CD4-positive, alpha-beta T cell treated with Interleukin-15 for 4 hours (primary cell): ENCODE measurements at places on chromosomes 16 and 17.

DNA sequence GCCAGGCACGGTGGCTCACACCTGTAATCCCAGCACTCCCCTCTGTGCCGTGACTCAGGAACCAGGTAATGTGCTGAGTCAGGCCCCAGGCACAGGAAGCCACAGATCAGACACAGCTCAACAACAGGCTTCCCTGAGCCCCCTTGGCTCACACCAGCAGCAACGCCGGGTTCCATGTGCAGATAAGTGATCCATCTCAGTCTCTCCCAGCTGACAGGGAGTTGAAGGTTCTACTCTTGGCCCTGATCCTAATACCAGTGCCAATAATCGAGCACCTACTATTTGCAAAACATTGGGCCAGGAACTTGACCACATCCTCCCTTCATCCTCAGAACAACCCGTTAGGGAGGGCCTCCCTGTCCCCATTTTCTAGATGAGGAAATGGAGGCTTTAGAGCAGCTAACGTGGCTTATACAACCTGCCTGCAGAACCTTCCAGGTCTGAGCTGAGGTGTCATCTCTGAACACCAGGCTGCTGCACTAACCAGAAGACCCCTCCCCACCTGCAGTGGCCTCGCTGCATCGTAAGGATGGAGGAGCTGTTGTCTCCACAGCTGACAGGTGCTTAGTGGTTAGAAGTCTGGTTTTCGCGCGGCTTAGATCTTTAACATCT is 64.8 kb upstream of the AMZ2 start:
- peak; percentile 84 for DNase-seq

DNA sequence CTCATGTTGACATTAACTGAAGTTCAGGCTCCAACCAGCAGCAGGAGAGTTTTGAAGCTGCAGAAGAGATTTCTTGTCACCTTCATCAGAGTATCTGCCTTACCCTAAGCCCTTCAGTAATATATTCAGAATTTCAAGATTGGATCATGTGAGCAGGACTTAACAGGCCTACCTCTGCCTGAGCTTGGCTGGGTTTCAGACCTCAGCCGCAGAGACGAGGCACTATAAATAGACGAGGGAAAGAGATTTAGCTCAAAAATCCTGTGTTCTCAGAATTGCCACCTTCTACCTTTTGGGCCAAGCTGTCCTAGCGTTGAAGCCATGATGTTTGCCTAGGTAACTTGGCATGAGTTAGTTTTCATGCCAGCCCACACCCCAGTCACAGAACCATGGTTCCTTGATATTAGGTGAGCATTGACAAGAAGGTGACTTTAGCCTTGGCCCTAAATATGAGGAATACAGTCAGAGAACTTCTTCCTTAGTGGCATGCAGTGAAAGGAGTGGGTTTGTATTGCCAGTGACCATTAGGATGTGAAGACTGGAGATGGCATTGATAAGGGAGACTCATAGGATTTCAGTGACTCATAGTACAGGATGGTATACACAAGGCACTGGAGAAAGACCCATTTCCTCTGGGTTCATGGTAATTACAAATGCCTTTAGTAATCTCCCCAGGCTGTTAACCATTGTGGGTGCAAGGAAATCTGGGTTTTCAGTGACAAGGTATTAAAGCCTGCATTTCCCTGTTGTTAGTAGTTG is 224.3 kb downstream of the MSI2 start:
- DNase-seq: no peak

DNA sequence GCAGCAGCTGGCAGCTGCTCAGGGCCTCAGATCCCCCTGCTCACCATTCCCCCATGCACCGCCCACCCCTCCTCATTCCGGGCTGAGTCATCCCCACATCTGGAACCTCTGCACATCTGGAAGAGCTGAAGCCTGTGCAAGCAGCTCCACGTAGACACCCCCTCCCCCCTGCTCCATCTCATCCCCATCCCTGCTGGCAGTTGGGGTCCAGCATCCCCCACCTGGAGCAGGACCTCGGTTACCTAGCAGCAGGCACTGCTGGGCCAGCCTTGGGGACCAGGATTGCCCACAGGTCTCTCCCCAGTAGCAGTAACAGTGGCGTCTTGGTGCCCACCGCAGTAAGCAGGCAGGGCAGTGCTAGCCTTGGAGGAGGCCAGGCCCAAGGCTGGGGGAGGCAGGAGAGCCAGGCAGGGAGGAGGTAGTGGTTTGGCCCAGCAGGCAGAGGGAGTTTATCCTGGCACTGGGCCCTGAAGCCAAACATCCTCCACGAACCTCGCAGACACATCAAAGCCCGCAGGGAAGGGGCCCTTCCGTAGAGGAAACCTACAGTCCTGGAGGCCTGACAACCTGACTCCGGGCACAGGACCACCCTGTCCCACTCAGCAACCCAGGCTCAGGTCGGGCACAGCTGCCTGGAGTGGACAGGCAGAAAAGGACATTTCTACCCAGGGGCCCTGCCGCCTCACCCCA is 7.7 kb upstream of the TMEM92 start:
- no peak for DNase-seq

GRCh38 chr16:68685685-68686478 is 40.8 kb downstream of the CDH3 start:
- no peak for DNase-seq

DNA sequence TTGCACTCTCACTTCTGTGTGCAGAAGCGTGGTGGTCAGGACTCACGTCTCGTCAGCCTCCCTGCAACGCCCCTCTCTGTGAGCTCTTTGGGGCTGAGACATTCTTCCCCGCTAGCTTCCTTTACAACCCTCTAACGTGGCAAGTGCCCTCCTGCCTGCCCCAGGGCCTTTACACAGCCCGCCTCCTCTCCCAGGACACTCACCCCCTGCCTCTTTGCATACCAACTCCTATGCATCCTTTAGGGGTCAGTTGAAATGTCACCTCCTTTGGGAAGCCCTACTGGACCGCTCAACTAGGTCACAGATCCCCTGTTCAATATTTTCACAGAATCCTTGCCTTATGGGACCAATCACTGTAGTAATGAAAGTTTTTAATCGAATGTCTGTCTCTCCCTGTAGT is 61.4 kb downstream of the SDK2 start:
- DNase-seq: no peak
